ENCODE measurements at places on chromosomes 7 and 10.

DNA sequence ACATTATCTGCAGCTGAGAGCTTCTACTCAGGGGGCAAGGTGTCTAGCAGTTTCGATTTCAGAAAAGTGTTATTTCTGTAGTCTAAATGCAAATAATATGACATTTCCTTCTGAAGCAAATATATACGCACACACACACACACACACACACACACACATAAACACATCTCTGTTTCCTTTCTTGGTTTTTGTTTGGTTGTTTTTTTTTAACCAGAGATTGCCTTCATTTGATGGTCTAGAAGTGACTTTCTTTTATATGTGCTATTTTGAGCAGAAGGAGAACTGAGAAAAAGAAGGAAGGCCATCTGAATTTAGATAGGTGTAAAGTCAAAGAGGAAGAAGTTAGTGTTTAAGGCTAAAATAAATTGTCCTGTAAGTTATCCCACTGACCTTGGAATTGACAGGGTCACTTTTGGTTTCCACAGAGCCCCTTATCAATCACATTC lies 142.2 kb downstream of the TRIL start:
- DNase-seq, result no peak

- no peak for DNase-seq
Observed at GRCh38 chr10:90674461-90674860, 183.4 kb downstream of the HTR7 start.

DNA sequence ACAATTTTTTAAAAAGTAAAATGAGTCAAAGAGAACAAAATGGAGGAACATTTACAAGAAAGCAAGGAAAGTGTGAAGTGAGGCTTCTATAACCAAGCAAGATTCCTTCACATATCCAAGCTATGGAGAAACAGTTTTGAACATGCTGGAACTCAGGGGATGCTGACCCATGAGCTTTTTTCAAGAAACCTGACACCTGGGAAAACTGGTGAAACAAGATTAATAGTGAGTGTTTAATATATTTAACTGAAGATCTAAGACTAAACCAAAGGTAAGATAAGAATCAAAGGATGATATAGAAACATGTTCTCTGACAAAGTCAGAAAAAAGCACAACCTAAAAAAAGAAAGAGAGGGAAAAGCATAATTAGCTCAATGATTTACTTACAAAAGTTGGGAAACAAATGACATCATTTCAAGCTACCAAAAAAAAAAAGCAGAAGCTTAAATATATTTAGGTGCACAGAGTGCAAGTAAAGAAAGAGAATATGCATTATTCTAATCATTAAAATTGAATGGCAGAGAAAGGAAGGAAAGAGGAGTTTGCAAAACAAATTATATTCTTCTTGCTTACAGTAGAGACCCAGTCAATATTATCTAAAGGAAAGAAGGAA lies 24.9 kb downstream of the C7orf25 start:
- no peak for DNase-seq

DNA sequence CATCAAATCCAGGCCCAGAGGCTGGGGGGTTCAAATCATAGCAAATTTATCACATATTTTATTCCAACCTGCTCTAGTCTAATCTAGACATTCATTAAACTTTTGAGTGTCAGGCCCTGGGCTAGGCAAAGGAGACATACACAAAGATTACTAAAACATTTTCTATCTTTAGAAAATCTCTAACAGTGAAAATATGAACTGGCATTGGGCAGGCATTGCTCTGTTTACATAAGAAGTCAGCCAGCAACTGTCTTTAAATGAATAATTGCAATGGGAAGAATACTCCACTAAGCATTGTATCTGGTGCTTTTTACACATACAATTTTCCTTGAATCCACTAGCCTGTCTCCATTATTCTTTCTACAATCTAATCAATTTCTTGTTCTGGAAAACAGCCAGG lies 222.5 kb upstream of the LRRN3 start:
- no peak for DNase-seq

GRCh38 chr10:18625886-18626285 lies 25.5 kb downstream of the NSUN6 start:
- DNase-seq, result no peak

- no peak for DNase-seq
Observed at GRCh38 chr10:9965341-9965740, 1052.3 kb upstream of the CELF2 start.

- peak; percentile 31 for DNase-seq
Observed at GRCh38 chr7:106041140-106041717, 70.9 kb downstream of the SYPL1 start.

GRCh38 chr7:74320645-74321221 lies 31.5 kb downstream of the CLIP2 start:
- no peak for DNase-seq

- no peak for DNase-seq
Observed at GRCh38 chr7:37391791-37392672, 56.6 kb downstream of the ELMO1 start.

GRCh38 chr10:75229971-75230370 lies 5.8 kb downstream of the COMTD1 start:
- DNase-seq, result peak; percentile 53

- DNase-seq, result no peak
Observed at GRCh38 chr7:107874111-107874510, 16.9 kb upstream of the DLD start.

GRCh38 chr10:7972367-7972766 lies 82.1 kb upstream of the GATA3 start:
- no peak for DNase-seq

GRCh38 chr7:131623154-131623553 lies 66.7 kb upstream of the PODXL start:
- no peak for DNase-seq

- no peak for DNase-seq
Observed at GRCh38 chr10:29107866-29108498, 180.9 kb upstream of the LYZL1 start.

DNA sequence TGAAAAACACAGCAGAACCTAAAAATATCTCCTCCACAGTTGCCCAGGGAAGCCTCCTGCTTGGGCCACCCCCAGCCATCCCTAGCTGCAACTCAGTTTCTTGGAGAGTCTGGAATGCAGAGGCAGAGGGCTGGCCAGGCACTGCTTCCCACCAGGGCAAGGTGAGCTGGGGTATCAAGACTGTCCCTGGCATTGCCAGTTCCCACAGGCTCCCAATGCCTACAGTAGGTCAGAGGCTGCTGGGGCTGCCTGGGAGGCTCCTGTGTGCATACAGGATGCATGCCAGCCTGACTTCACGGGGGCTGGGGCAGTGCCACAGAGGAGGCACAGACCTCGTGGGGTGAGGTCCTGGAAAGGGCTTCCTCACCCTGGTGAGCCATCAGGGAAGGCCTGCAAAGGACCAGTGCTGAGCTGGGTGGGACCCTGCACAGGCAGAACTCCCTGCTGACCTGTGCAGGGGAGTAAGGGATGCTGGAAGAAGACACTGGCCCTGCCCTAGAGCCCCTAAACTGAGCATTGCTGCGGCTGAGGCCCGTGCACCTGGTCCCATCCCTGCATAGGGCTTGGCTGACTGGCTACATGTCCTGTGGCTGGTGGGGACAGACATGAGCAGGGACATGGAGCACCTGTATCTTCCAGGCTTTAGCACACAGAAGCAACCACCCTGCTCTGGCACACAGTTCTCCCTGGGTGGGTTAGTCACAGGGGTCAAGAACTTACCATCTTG lies 121.9 kb upstream of the RET start:
- DNase-seq, result no peak

DNA sequence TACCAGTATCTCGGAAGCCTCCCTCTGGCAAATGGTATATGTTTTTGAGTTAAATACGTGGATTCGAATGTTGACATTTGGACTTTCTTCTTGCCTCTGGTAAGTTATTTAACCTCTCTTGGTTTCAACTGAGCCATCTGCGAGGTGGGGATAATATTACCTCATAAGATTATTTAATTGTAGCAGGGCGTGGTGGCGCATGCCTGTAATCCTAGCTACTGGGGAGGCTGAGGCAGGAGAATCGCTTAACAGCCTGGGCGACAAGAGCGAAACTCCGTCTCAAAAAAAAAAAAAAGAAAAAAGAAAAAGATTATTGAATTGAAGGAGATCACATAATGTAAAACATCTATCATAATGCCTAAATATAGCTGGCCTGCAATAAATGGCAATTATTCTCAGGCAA lies 396 bp upstream of the TAF5 start:
- peak; percentile 4 for DNase-seq

- peak; percentile 65 for DNase-seq
Observed at GRCh38 chr10:96830511-96831199, 1.4 kb upstream of the LCOR start.

- peak; percentile 84 for DNase-seq
Observed at GRCh38 chr7:101114492-101114891, 12.4 kb upstream of the SERPINE1 start.

- peak; percentile 77 for DNase-seq
Observed at GRCh38 chr7:92916770-92917224, 80.4 kb upstream of the CDK6 start.

- DNase-seq, result no peak
Observed at GRCh38 chr10:7592627-7593026, 74.1 kb downstream of the ITIH5 start.

DNA sequence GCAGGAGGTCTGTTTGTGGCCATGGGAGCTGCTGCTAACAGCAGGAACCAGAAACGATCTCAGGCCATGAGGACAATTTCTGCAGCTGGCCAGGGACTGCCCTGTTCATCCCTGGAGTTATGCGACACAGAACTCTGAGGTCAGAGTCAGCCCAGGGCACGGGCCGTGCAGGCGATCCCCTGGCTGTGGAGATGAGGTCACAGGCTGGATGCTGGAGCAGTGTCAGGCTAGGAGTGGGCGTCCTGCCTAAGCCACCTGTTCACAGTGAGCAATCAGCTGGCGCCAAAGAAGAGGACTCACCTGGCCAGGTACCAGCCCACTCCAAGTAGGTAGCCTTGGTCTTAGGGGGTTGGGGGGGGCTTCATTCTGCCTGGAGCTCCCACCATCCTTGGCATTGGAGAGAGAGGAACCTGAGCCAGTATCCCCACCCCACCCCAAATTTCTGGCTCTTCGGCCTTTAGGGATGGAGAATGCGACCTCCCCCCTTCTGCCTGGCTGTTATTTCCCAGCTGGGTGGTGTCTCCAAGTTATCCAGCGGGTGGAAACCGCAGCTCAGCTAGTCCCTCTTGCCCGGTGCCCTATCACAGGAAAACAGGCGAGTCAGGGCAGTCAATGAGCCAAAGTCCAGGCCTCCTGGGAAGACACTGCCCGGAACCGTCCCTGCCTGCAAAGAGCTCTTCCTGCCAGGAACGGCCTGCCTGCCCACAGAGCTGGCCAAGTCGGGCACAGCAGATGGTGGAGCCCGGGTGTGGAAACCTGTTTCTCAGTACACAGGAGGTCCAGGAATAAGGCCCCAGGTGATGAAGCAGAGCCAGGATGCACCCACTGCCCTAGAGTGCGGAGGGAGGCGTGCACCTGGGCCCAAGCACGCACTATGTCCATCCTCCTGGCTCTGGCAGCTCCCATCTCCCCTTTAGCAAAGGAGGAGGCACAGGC lies 1.8 kb upstream of the TTYH3 start:
- DNase-seq, result no peak

DNA sequence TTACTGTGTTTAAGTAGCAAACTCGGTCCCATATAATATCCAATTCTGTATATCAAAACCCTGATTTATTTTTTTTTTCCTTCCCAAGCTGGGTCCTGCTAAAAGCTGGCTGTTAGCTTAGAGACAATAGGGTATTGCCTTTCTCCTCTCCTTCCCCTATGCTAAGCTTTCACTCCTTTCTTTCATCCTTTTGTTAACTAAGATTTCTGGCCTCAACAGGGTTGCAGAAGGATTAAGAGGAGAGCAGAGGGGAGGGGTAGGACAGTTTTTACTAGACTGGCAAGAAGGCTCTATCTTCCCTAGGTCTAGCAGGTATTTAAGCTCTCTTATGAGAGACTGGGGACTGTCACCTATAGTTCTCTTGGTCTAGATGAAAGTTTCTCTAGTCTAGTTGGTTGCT lies 229.2 kb downstream of the KCND2 start:
- no peak for DNase-seq

GRCh38 chr10:126592901-126593300 lies 77.6 kb downstream of the C10orf90 start:
- DNase-seq, result no peak

GRCh38 chr10:47169581-47169980 lies 130.4 kb upstream of the GDF10 start:
- peak; percentile 11 for DNase-seq

GRCh38 chr7:129949292-129950133 lies 3.2 kb downstream of the UBE2H start:
- DNase-seq, result peak; percentile 88

DNA sequence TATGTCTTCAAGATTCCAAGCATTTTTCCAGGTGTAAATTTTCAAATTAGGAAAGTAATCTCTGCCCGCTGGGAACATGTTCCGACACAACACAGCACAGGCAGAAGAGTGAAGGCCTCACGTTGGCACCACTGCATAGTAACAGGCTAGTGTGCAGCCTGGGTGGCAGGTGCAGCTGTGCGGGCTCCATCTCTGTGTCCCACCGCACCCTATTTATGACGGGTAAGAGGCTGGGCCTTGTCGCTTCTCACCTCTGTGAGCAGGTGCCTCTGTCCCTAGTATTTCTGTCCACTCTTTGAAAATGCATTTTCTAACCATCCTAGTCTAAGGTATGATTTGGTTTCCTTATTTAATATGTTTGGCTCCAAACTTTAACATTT lies 24.1 kb downstream of the VIPR2 start:
- no peak for DNase-seq

GRCh38 chr7:132536654-132537395 lies 39.4 kb downstream of the PLXNA4 start:
- DNase-seq, result peak; percentile 84

DNA sequence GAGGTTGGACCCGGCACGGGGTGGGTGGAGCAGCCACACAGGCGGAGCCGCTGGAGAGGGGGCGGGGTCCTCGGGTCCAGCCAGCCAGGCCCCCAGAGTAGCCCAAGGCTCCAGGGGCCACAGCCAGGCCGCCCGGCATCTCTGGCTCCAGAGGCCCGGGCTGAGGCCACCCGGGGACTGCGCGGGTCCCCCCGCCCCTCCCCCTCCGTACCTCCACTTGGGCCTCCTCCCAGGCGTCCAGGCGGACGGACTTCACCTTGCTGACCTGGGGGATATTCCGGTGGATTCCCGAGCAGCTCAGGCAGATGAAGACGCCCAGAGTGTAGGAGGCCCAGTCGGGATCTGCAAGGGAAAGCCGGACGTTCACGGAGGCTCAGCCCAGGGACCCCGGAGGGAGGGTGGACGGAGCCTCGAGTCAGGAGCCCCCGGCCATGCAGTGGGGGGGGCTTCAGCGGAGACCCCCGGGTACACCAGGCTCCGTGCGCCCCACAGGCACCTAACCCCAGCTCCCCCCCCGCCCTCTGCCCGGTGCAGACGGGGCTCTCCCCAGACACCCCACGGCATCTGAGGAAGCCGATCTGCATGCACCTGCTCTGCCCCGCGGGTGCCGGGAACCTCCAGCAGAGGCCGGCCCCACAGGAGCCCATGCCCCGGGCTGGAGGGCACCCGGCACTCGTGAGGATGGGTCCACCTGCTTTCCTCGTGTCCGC lies 19.2 kb downstream of the ADAP1 start:
- DNase-seq, result no peak

GRCh38 chr10:124716369-124716768 lies 27.8 kb downstream of the FAM53B start:
- DNase-seq, result no peak

All from fibroblast of skin of right biceps (primary cell).